Stimulated activated CD4-positive, alpha-beta T cell treated with anti-CD3 and anti-CD28 coated beads, Interleukin-4, amount 100 ng/mL, for 1 hour (primary cell): ENCODE measurements at places on chromosomes 13 and 19.

- DNase-seq = no peak
Measured at GRCh38 chr13:35672611-35673010, 196.1 kb upstream of the MAB21L1 start.

DNA sequence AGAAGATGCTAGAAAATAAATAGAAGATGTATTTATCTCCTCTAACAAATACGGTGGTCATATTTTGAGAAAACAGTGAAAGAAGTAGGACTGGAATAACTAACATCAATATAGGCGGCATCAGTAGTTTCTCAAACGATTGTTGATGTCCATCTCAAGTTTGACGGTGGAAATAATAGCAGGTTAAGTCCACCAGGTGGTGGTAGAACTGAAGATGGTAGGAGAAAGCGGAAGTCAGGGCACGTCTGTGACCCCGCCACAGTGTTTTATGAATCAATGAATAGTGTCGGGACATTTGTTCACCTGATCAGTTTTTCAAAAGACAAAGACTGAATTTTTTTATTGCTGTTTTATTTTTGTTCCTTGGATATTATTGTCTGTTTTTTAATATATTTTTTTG is 706.4 kb upstream of the SLC10A2 start:
- DNase-seq = no peak

- DNase-seq = no peak
Measured at GRCh38 chr19:39307046-39307821, 11.0 kb downstream of the IFNL1 start.

DNA sequence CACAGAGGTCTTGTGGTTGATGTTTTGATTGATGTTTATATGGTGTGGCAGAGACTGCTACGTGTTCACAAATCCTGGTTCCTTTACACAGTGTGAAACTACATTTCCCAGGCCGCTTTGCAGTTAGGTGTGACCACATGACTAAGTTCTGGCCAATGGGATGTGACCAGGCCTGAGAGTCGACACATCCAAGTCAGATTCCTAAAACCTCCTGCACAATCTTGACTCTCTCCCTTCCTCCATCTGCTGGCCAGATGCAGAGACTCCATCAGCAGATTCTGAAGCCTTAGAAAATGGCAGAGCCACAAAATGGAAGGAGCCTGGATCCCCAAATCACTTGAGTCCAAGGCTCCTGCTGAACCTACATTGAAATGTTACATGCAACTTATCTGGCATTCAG is 12.6 kb downstream of the CD37 start:
- no peak for DNase-seq

- DNase-seq = no peak
Measured at GRCh38 chr13:107534548-107534947, 680.8 kb downstream of the LIG4 start.

- DNase-seq = no peak
Measured at GRCh38 chr13:24181991-24182702, 21.6 kb downstream of the SPATA13 start.

DNA sequence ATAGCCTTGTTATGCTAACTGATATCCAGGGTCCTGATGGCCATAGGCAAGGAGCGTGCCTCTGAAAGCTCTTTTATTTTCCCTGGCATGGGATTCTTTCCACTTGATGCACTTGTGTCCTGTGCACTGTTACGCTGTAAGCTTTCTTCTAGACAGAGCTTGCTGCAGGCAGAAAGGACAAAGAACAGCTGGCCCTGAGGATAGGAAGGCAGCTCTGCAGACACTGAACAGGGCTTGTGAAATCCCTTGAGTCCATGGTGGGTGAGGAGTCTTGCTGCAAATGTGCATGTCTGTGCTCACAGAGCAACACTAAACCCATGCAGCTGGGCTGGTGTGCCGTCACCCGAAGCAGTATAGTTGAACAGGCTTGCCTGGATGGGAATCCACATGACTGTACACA is 126.6 kb downstream of the AKAP11 start:
- no peak for DNase-seq

- no peak for DNase-seq
Measured at GRCh38 chr19:43518051-43518450, 8.9 kb downstream of the ETHE1 start.

DNA sequence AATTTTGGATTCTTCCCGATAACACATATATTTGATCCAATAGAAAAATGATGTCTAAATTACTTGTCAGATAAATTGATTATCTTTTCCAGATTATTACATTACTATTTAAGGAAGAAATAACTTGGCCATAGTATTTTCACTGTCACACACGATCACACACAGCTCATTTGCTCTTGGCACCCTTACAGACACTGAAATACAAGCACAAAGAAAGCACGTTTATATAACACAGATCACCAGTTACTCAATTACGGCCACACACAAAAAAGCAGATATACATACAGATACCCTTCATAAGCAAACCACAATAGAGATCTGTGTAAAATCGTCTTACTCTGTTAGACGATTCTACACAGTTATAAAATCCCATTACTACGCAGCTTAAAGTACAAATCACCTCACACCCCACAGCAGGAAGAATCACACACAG is 716 bp upstream of the ZNF420 start:
- DNase-seq = no peak

GRCh38 chr13:26480246-26480855 is 77.1 kb upstream of the WASF3 start:
- DNase-seq = no peak

DNA sequence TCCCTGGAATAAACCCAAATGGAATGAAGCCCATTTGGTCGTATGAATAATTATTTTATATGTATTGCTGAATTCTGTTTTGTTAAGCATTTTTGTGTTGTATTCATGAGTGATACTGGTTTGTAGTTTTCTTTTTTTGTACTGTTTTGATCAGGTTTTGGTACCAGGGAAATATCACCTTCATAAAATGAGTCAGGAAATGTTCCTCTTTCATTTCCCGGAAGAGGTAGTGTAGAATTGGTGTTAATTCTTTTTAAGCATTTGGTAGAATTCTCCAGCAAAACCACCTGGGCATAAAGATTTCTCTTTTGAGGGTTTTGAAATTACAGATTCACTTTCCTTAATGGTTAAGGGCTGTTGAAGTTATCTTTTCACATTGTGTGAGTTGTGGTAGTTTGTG is 13.3 kb downstream of the SPATA13 start:
- DNase-seq = no peak

DNA sequence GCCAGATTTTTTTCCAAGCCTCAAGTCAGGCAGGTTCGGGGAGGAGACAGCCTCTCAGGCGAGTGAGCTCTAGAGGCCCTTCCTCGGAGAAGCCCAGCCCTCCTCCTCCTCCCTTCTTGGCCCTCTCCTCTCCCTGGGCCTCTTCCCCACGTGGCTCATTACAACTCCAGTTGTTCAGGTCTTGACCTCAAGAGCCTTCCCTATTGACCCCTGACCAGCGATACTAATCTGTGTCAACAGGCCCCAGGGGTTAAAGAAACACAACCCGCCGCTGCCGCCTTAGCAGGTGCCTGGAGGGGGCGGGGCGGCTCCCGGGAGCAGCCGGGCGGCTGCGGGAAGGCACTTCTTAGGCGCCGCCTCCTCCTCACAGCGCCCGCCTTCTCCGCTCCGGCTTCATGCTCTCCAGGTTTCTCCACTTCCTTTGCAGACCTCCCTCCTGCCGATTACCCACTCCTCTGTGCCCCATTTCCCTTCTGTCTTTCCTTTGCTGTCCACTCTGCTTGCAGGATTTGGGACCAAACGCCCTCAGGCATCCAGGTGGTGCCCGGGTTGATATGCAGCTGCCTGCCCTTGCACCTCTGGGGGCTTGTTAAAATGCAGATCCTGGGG is 51.0 kb downstream of the LYL1 start:
- peak; percentile 40 for DNase-seq
